Urothelium cell line (cell line): ENCODE measurements at places on chromosomes 12 and 14.
A peak's percentile ranks its signal among the peaks of the same experiment; 100 is the strongest.

DNA sequence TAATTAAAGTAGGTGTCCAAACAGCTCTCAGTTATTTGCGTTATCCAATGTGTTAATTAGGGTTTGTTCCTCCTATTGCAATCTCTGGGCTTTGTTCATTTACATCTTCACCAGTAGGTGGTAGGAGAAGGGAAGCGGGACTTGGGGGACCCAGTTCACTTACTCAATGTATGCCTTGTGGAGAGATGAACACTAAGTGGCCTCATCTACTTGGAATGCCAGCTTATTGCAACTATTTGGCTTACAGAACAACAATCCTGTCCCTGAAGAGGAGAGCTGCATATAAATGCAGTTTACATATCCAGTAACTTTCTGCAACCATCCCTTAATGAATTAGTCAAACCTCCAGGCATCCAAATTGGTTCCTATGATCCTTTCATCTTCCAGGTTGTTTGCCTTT lies 417.1 kb upstream of the CCDC196 start:
- DNase-seq: no peak

DNA sequence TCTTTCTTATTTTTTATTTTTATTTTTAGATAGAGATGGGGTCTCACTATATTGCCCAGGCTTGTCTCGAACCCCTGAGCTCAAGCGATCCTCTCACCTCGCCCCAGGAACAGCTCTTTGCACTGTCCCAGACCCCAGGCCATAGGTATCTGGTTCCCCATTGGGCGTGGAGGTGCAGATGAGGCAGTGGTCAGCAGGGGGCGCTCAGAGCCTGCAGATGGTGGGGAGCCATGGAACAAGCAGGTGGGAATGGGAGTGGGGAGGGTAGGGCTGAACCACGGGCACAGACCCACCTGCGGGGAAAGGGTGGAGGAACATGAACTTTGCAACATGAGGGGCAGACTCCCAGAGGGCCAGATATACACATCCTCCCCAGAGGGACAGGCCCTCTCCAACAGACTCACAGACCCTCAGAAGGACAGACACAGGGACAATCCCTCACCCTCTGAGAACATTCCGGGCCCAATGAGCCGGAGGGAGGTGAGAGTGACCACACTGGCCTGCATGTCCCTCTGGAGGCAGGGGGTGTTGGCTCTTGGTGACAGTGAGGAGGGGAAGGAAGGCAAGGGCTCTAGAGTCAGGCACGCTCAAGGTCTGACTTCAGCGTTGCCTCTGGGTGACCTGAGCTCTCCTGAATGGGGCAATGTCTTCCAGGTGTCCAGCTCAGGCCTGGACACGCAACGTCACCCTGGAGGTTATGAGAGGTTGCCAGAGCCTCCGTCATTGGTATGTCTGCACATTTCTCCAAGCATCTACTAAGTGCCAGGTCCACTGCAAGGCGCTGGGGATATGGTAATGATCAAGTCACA lies 34.9 kb downstream of the KRT80 start:
- DNase-seq: peak; percentile 78

DNA sequence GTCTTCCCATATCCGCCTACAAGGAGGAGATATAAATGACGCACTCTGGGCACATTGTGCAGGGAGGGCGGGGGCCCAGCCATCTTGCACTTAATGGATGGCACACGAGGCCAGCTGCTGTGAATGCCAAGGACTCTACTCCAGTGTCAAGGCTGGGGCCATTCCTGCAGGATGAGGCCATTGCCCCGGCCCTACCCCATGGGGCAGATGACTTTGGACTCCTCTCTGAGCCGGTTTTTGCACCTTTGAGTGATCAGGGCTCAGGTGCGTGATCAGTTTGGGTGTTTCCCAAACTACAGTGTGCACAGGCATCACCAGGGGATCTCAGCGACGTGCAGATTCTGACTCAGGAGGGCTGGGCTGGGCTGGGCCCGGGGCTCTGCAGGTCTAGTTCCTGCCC lies 16.1 kb downstream of the MMAB start:
- no peak for DNase-seq

- DNase-seq: no peak
Measured at GRCh38 chr12:693934-694533, 30.8 kb upstream of the NINJ2 start.

GRCh38 chr12:106585521-106586277 lies 2.9 kb downstream of the RFX4 start:
- no peak for DNase-seq
